ENCODE measurements at places on chromosomes 16 and 17.
A peak's percentile ranks its signal among the peaks of the same experiment; 100 is the strongest.

DNA sequence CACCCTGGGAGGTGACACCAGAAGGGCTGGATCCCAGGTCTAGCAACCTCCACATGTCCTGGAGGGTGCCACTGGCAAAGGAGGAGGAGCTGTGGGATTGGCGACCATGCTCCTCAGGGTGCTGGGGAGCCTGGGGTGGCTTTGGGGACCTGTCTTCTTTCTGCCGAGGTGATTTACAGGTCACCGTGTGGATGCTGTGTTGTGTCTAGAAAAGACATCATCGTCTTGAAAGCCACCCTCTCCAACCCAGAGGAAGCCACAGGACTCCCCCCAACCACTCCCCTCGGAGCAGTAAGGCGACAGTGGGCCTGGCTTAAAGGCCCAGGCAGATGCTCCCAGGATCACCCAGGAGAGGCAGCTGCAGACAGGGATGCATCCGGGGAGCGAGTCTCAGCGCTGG is 29.7 kb upstream of the FASN start:
- no peaks in the 10 kb centered on the region for H3K36me3 ChIP-seq
- peak; percentile 73 for DNase-seq
- peak overlapping the region; percentile 19 for H3K4me3 ChIP-seq

GRCh38 chr16:65889533-65889966 is 476.9 kb upstream of the CDH5 start:
- no peak for DNase-seq
- H3K4me1 ChIP-seq: no peaks in the 10 kb centered on the region
- H3K27ac ChIP-seq: no peak overlapping the region
- no peaks in the 10 kb centered on the region for H3K27me3 ChIP-seq

DNA sequence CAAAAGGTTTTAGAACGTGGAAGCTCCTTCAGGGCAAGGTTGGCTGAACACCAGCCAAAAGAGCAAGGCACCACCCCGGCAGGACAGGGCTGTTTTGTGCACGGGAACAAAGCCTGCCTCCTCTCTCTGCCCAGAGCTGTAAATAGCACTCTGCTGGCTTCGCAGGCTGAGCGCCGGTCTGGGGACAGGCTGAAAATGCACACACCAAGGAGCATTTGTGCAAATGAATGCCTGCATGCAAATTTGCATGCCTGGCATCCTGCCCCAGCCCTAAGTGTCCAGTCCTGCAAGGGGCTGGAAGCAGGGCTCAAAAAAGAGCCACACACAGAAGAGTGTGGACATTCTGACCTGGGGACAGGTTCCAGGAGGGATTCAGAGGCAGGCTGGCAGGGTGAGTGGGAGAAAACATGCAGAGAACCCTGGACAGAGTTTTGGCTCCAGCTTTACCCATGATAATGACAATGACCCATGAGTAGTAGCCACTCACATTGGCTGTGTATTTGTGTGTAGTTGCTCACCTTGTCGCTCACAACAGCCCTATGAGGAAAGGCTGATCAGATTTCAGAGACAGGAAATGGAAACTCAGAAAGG is 11.7 kb downstream of the ABAT start:
- no peak for DNase-seq
- no peaks in the 10 kb centered on the region for H3K27me3 ChIP-seq
- peaks cover 4% of the 10 kb centered on the region for H3K36me3 ChIP-seq
- no peak overlapping the region for H3K27ac ChIP-seq
- no peak overlapping the region for H3K4me3 ChIP-seq
- no peaks in the 10 kb centered on the region for H3K4me1 ChIP-seq

- H3K4me3 ChIP-seq: no peak overlapping the region
- no peaks in the 10 kb centered on the region for H3K4me1 ChIP-seq
- DNase-seq: no peak
- no peaks in the 10 kb centered on the region for H3K27me3 ChIP-seq
- no peaks in the 10 kb centered on the region for H3K36me3 ChIP-seq
Measured at GRCh38 chr16:72612256-72612655, 435.7 kb downstream of the ZFHX3 start.

DNA sequence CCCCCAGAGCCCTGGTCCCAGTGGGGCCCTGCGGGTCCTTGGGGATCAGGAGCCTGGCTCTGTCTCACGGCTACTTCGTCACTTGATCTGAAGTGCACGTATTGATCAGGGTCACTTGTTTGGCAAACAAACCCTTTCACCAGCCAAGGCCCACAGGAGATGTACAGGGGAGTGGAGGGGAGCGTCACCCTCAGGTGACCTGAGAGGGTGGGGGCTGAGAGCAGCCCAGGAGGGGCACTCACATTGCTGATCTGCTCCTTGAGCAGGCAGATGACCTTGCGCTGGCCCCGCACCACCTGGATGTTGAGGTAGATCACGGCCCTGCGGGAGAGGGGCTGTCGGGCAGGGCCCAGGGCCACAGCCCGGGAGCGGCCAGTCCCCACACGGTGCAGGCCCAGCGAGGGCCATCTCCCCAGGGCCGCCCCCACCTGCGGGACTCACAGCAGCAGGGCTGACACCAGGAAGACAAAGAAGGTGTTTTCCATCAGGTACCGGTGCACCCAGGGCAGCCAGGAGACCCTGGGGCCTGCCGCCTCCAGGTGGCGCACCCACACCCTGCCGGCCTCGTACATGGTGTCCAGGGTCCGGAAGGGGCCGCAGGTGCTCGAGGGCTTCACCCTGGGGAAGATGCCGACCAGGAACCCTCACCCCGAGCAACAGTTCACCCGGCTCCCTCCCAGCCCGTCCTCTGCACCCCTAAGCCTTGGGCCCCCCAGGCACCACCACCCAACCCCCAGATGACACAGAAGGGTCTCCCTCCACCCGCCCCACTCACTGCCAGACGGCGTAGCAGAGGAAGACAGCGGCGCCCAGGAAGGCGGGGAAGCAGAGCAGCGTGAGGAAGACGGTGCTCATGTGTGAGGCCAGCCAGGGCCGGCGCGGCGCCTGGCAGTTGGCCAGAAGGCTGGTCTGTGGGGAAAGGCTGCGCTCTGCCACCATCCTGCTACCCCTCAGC is 11.3 kb downstream of the TMC6 start:
- peak overlapping the region; percentile 11 for H3K27ac ChIP-seq
- peaks cover 95% of the 10 kb centered on the region for H3K36me3 ChIP-seq
- no peak overlapping the region for H3K4me3 ChIP-seq

Measured in T-cell (primary cell).